Fibroblast of pulmonary artery (primary cell): ENCODE measurements at places on chromosomes 12 and 14.

DNA sequence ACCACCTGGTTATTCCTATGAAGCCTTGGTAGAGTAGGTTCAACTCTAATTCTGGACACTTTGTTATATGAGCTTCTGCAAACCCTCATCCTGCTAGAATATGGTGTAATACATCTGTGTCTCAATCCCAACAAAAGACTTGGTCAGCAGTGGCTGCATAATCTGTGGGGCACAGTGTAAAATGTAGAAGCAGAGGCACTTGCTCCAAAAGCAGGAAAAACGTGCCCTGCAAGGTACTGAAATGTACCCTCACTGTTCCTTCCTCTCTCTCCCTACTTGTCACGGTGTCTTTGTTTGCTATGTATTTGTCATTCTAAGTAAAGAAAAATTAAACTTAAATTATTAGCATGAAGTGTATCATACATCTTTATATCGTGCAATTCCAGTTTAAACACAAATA lies 267.9 kb downstream of the BCL11B start:
- DNase-seq = no peak

- DNase-seq = no peak
Observed at GRCh38 chr14:96635850-96636249, 133.7 kb downstream of the PAPOLA start.

DNA sequence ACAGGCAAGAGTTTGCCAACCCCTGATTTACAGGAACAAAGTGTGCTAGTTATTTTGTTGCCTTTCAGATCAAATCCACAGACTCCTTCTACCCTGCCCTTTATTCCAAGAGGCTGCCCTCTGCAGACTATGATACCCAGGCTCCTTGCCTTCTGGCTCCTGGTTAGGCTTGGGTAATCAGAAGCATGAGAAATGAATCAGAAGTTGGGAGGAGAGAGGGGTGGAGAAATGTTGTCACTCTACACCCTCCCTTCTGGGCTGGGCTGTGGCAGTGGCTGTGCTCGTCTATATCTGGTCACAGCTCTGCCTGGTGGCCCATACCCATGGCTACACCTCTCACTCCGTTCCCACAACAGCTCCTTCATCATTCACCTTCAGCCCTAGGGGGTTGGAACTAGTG lies 204.6 kb upstream of the PLXNC1 start:
- DNase-seq = peak; percentile 37

GRCh38 chr14:33118668-33119067 lies 180.0 kb downstream of the NPAS3 start:
- no peak for DNase-seq

DNA sequence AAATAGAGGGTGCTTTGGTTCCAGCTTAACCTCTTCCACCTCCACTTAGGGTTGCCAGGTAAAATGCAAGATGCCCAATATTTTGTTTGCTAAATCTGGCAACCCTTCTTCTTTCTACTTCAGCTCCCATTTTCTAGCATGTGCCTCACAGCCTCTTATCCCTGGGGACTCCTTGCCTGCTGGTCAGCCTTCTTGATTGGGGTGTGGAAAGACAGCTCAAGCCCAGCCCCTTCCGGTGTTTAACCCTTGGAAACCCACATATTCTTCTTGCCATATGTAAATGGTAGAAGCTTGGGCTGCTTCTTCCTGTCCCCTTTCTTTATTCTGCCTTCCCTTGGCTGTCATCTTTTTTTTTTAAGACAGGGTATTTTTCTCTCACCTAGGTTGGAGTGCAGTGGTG lies 5.7 kb downstream of the SPIC start:
- no peak for DNase-seq

GRCh38 chr12:106973545-106973944 lies 13.4 kb downstream of the MTERF2 start:
- DNase-seq = no peak
